ENCODE measurements at places on chromosomes 5 and 9.

GRCh38 chr9:94757158-94757557 lies 30.7 kb downstream of the AOPEP start:
- ATAC-seq = peak; percentile 81

- no peak for ATAC-seq
Measured at GRCh38 chr5:26942481-26942880, 95.9 kb downstream of the CDH9 start.

- no peak for ATAC-seq
Measured at GRCh38 chr5:134070725-134071613, 43.5 kb upstream of the TCF7 start.

DNA sequence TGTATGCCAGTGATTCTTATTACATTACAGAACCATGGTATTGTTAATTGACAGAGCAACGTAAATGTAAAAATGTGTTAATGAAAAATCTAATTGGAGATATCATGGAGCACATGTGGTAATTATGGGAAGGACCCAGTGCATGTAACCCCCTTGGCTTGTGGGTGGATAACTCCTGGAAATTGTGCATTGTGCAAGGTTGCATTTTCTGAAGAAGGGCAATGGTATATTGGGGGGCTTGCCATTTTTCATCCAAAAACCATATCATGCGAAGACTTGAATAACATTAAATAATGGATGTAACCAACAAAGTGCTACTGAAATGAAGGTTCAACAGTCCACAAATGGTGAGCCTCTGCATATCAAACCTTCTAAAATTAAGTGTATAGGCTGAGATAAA lies 47.6 kb downstream of the BASP1 start:
- ATAC-seq = no peak

GRCh38 chr5:119332208-119332607 lies 23.6 kb upstream of the TNFAIP8 start:
- ATAC-seq = no peak

DNA sequence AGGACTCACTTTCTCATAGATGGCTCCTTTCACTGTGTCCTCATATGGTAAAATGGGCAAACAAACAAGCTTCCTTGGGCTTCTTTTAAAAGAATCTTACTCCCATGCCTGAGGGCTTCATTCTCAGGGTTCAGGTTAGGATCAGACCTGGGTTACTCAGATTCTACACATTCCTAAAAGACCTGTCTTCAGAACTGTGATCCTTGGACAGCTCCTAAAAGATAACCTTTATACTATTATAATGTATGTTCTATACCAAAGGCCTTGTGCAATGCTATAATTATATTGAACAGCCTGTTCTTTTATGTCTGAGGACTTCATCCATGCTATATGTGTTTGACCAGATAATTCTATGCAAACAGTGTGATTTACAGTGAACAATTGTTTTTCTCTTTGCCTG lies 264.4 kb upstream of the CDH10 start:
- ATAC-seq = no peak

DNA sequence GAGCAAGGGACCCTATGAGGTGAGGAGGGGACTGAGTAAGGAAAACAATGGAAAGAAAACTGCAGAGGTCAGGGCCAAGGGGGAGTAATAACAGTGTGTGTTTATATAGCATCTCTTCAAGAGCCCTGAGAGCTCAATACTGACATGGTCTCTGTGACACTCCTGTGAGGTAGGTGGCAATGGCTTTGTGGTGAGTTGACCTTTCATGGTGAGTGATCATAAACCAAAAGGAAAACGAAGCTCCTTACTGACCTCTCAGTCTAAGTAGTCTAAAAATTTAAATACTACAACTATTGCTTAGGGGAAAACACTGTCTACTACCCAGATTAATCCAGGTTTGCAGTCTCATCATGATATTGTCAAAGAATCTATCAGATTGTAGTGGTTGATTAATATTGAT lies 130.9 kb downstream of the SNCAIP start:
- ATAC-seq = no peak

- ATAC-seq = no peak
Measured at GRCh38 chr5:143041461-143041860, 271.3 kb downstream of the ARHGAP26 start.

DNA sequence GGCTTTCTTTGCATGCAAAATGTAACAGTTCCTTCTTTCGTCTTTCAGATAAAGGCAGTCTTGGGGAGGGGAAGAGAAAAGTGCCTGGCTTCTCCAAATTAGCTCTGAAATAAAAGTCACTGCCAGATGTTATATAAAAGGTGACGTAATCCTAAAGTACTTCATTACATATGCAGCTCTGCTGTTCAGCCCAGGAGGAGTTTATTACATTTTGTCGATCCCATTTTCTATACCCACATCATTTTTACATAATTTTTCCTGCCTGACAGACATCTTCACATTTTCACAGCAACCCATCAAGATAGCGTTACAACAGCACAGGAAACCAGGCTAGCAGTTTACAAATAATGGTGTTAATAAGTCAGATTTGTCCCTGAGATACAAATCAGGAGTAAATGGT lies 86.7 kb upstream of the SLC30A5 start:
- peak; percentile 37 for ATAC-seq

- ATAC-seq = no peak
Measured at GRCh38 chr5:81853030-81853357, 102.1 kb upstream of the SSBP2 start.

DNA sequence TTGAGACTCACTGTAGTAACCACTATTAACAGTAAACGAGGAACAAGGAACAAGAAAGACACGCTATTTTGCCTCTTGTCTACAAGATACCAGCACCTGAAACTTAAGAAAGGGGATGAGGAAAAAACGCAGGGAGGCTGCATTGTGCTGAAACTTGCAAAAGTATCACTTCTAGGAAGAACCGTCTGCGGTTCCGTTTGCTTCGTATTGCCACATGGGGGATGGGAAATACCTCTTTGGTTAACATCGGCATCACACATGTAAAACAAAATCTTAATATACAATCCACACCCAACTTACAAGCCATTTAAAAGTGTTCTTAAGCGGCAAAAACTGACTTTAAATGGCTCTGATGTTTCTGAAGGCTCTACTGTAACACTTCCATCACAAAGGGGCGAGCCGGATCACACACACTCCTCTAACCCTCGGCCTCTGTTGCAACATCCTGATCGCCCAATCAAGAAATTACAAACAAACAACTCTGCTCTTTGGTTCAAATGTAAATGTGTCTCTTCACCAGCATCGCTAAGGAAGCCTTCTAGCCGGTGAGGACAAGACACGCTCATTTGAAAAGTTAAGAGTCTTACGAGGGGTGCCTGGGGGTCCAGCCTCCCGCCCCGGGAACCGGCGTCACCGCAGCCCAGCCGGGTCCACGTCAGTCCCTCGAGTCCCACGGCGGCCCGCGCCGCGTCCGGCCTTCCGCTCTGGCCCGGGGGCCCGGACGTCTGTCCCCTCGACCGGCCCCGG lies 621 bp downstream of the SEC16A start:
- ATAC-seq = no peak

DNA sequence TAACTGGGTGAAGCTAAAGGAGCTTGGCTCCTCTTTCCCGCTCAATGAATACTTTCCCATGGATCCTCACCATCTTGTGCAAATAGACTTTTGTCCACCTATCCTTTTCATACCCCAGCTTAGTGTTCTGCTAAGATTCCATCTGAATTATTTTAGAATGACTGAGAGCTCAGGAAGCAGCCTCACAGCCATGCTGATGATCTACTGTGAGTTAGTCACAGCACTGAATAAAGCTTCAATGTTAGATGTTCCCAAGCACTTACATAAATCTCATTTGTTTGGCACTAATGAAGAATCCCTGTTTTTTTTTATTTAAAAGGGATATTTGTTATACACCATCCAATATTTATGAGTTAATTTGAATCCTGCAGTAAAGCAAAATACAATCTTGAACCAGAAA lies 317.6 kb upstream of the TRPC7 start:
- no peak for ATAC-seq

- no peak for ATAC-seq
Measured at GRCh38 chr5:11046160-11046559, 285.1 kb upstream of the DAP start.

- peak; percentile 44 for ATAC-seq
Measured at GRCh38 chr5:81207009-81207408, 26.1 kb upstream of the CKMT2 start.

DNA sequence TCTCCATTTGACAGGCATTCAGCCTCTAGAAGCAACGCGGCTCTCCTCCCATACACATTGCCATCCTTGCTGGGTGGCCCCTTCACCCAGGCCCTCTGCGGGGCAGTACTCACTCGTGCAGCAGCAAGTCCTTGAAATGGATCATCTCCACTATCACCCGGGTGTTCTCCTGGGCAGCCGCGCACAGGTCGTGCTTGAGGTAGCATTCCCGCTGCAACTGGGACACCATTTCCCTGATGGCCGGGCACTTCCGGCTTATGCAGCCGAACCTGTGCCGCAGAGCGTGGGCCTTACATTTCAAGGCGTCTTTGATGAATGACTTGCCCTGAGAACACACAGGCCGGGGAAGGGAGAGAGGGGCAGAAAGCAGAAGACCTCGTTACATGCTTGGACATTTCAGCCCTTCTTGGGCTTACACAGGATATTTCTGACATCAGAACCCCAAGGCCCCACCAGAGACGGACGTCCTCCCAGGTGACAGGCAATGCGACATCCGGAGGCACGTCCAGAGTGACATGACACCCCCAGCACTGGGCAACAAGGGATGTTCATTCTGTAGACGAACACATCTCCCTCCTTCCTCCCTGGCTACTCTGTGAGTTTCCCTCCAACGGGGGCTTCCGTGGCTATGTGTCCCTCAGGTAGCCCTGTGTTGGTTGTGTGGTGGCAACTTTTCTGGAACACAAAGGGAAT lies 5.0 kb downstream of the STC2 start:
- ATAC-seq = no peak

- no peak for ATAC-seq
Measured at GRCh38 chr9:126750941-126751725, 53.7 kb upstream of the ZBTB43 start.

DNA sequence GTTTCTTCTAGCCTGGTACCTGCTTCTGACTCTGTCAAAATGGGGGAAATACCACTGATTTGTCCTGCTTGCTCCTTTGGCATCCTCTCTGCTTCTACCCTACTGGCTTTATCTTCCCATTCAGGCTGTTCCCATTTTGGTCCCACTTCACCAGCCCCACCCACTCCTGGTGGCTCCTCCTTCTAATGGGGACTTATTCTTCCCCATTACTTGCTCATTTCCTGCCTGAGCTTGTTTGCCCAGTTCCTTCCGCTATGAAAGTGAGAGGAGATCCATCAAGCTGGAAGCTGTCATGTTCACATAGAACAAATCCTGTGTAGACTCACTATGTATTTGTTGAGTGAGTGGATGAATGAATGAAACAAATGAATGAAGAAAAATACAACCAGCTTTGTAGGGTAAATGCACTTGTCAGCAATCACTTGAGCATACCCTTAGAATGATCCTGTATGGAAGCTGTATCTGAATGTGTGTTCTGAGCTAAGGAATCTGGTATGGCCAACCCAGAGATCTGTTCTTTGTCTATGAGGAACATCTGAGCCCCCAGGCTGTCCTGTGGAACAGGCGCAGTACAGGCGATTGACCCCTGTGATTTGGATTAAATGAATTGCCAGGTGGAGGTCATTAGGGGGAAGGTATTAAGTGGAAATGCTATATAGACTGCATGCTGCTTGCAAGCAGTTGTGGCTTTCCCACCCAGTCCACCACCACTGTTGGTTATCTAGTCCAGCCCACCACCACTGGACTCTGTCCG lies 89.5 kb downstream of the APBA1 start:
- ATAC-seq = no peak

GRCh38 chr5:137188566-137188965 lies 310.6 kb downstream of the SPOCK1 start:
- no peak for ATAC-seq

GRCh38 chr5:179272326-179273072 lies 72.8 kb downstream of the ADAMTS2 start:
- no peak for ATAC-seq

DNA sequence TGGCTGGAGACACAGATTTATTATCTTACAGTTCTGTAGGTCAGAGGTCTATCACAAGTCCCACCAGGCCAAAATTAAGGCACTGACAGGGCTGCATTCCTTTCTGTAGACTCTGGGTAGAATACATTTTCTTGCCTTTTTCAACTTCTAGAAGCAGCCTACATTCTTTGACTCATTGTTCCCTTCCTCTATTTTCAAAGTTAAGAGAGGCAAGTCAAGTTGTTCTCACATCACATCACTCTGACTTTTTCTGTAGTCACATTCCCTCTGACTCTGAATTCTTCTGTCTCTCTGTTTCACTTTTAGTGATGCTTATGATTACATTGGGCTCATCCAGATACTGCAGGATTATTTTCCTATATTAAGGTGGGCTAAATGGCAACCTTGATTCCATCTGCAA lies 119.0 kb downstream of the MELK start:
- ATAC-seq = no peak

DNA sequence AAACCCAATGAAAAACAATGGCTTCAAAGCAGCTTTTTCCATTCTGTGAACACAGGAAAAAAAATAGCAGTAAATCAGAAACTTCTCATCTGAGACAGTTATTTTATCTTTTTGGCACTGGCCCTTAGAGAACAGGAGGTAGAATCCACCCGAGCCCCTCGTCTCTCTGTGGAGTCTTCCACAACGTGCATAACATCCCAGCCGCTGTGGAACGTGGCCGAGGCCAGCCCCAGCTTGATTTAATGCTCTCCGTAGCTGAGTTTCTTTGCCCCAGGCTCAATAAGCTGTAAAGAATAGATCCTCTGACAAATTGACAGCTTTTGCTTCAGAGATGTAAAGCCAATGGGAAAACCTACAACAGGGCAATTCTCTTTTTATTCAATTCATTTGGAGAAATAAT lies 107.9 kb upstream of the DAP start:
- ATAC-seq = no peak

- no peak for ATAC-seq
Measured at GRCh38 chr5:133356396-133356983, 255.9 kb downstream of the FSTL4 start.

- ATAC-seq = peak; percentile 45
Measured at GRCh38 chr5:106720367-106720766, 950.4 kb downstream of the EFNA5 start.

DNA sequence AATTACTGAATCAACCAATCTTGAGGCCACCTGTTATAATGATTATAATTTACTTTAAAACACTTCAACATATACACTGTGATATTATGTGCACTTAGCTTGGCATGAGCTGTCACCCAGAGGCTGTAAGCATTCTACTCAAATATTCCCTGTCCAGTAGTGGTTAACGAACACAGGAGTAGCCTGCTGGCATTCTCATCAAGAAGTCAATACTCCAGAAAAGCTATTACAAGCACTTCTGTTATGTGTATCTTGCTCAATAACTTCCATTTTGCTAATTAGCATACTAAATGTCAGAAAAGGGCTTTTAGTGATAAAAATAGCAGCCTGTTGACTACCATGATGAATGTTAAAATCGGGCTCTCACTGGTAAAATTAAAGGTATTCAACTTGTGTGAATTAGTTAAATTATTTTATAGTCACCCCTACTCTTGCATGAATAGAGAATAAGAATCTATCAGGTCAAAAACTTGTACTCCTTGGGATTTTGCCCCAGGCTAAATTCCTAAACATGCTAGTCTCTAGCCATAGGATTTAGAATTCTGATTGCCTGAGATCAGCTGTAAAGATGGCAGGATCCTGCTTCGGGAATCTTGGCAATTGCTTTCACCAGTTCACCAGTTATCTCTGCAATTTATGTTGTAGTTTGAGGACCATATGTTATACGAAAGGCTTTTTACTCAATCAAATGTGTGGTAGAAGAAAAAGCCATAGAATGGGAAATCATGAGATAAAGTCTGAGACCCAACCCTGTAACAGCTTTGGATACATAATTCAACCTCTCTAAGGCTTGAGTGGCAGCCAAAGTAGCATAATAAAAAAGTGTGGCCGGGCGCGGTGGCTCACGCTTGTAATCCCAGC lies 43.4 kb upstream of the PAM start:
- ATAC-seq = no peak
